ENCODE measurements at places on chromosomes 6 and 20.

DNA sequence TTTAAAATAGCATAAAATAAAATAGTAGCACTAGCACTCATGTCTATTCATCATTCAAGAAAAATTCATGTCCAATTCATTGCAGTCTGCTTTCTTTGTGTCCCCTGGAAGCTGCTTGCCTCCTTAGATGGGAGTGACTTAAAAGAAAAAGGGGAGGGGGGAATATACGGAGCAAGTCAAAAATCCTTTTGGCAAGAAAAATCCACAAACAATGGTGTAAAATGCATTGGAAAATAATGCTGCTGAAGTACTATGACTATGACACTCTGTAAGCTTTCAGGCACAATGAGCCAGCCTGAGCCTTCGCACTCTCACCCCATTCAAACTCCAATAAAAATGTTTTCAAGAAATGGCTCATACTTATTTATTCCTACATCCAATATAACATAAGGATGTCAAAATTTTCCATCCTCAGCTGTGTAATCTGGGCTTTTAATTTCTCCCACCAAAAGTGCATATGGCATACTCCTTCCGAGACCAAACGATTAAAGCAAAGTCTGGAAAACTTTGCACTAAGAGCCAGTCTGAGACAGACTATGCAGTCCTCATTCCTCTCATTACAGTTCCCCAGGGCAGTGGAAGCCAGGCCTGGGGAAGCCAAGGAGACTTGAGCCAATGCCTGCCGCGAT, 790 bp downstream of the NEDD9 start:
- no peak for DNase-seq

DNA sequence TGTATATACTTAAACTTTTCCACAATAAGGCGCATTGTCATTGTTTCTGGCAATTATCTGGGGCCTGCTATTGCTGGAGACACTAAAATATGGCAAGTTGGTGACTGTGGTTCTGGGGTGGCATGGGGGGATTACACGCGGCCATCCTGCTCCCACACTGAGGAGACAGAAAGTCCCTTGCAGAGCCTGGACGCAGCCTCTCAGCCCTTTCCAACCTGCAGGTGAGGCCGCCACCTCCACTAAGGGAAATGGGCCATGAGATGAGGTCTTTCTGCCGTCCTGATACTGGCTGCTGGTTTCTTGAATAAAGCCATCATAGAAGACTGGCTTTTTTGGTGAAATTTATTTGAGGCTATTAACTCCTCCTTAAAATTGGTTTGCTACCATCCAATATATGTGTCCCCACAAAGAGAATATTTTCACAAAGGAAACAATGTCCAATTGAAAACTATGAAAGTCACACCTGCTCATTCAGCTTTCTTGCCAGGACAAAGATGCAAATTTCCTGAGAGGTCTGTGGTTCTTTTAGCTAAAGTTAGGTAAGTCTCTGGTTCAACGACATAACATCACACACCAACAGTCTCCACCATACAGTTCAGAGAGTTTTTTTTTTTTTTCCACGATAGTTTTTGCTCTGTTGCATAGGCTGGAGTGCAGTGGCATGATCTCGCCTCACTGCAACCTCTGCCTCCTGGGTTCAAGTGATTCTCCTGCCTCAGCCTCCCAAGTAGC, 13.0 kb downstream of the TXNDC5 start:
- no peak for DNase-seq

- no peak for DNase-seq
Measured at GRCh38 chr20:45957021-45957941, 14.7 kb downstream of the ZNF335 start.

DNA sequence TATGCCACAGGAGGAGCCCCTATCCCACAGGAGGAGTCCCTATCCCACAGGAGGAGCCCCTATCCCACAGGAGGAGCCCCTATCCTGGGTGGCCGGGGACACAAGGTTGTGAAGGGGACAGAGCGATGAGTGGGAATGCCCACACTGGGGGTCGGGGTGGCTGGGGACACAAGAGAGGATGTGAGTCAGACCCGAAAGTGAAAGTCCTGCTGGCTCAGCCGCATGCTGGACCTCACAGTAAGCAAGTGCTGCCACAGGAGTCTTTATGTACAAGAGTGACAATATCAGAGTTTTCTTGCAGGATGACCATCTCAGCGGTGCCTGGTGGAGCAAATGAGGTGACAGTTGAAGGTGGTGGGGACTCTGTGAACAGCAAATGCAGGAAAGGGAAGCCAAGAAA, 93.7 kb downstream of the PSMB1 start:
- no peak for DNase-seq

DNA sequence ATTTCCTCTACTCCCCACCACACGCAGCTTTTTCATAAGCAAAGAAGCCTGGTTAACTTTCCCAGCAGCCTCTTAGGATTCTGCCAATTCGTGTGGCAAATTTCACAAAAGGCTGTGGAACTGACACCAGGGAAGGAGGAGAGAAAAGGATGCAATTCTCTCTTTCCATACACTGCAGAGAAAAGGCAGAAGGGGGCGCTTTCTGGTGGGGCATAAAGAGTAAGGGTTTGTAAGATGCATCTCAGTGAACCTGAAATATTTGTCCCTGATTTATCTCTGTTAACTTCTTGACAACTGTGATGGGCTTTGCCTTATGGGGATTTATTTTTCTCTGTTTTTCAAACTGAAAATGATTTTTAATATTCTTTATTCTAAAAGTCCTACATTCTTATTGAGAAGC, 45.5 kb upstream of the GLP1R start:
- DNase-seq = no peak

GRCh38 chr6:3841066-3841454, 8.1 kb upstream of the FAM50B start:
- DNase-seq = no peak

- DNase-seq = no peak
Measured at GRCh38 chr6:84539122-84539856, 225.1 kb downstream of the TBX18 start.

GRCh38 chr6:136083540-136083939, 166.6 kb downstream of the MTFR2 start:
- DNase-seq = no peak

- DNase-seq = no peak
Measured at GRCh38 chr6:3359101-3359752, 97.6 kb downstream of the SLC22A23 start.

- DNase-seq = no peak
Measured at GRCh38 chr20:38073307-38074071, 39.9 kb downstream of the RPRD1B start.

- DNase-seq = no peak
Measured at GRCh38 chr20:4916971-4917881, 84.1 kb downstream of the SLC23A2 start.

- DNase-seq = no peak
Measured at GRCh38 chr6:116286773-116287358, 7.1 kb upstream of the TSPYL1 start.

- no peak for DNase-seq
Measured at GRCh38 chr6:163460307-163460782, 45.8 kb downstream of the QKI start.

DNA sequence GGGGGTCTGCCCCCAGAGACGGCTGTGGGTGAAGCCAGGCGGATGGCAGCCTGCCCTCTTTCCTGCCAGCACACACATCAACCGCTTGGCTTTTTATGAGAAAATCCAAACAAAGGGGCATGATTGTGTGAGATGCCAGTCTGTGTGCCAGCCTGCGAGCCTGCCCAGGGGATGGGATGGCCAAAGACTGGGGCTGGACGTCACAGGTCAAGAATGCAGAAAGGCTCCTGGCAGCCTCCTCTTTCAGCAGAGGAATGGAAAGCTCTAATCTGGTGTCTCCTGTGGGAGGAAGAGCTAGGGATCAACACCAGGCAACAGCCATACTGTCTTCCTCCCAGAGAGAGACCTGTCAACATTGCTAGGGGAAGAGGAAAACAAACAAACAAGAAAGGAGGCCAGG, 15.8 kb downstream of the TUBB2B start:
- DNase-seq = no peak

DNA sequence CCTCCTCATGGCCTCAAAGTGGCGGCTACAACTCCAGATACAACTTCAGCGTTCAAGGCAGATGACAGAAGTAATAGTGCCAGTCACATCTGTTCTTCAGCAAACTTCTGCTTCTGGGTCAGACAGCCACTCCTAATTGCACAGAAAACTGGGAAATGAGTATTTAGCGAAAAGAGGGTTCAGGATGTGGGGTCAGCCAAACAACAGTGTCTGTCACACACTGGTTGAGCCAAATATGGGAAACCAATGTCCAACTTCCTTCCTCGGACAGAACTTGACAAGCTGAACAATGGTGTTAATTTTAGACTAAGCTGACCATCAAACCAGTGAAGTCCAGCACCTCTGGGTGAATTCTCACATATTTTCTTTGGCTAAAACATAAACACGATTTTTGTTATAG, 22.1 kb downstream of the NUDT3 start:
- DNase-seq = no peak

- DNase-seq = no peak
Measured at GRCh38 chr20:50405235-50405914, 104.8 kb upstream of the PTPN1 start.

DNA sequence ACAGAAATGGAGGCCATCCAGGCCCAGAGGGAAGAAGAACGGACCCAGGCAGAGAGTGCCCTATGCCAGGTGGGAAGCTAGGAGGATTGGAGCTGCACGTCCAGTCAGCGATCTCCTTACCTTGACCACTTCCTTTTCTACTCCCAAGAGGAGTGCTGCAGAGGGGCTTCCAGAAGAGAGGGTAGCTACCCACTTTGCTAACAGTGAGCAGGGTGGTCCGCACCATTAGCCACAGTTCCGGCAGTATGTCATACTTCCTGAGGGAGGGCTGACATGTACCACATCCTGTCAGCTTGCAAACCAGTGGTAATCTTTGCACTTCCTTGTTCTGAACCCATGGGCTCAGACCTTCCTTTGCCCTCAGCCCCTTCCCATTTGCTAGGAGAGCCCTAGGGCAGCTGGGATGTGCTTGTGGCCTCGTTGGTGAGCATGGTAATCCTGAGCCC, 35.4 kb downstream of the CEP250 start:
- DNase-seq = no peak

GRCh38 chr20:40606237-40606636, 82.8 kb downstream of the MAFB start:
- DNase-seq = no peak

DNA sequence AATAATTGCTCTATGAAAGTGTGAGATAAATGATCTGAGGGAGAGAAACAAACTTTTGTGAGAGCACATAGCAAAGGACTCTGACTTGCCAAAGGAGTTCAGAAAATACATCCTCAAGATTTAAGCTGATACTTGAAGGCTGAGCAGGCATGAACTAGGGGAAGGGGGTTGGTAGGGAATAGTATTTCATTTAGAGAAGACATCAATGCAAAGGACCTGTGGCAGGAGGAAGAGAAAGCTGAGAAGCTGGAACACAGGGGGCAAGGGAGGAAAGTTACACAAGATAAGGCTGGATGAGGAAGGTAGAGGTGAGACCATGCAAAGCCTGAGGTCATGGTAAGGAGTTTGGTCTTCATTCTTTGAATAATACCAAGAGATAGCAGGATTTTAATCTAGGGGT, 50.6 kb downstream of the NCOA6 start:
- no peak for DNase-seq

DNA sequence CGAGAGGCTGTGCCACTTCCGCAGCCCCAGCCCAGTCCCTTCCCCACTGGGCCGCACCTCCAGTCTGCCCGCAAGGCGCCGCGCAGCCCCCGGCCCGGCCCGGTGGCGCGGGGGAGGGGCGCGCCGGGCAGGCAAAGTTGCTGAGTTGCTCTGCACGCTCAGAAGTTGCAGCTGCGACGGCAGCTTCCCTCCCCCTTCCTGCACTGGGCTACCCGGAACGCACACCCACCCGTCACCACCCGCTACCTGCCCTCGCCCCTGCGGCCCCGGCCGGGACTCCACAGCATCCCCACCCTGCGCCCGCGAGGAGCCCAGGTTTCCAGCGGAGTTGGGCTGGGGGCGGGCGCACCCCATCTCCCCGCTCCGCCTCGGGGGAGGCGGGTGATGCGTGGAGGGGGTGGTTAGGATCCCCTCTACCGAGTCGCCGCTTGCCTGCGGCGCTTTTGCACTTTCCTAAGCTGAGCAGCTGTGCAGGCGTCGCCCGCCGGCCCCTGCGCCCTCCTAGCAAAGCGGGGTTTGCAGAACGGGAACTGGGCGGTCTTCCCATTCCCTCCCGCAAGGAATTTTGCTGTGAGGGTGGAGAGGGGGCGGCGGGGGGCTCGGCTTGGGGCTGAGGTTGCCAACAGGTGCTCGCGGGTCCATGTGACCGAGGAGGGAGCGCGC, 55.9 kb upstream of the RREB1 start:
- no peak for DNase-seq

GRCh38 chr6:116287689-116288282, 8.1 kb upstream of the TSPYL1 start:
- no peak for DNase-seq

DNA sequence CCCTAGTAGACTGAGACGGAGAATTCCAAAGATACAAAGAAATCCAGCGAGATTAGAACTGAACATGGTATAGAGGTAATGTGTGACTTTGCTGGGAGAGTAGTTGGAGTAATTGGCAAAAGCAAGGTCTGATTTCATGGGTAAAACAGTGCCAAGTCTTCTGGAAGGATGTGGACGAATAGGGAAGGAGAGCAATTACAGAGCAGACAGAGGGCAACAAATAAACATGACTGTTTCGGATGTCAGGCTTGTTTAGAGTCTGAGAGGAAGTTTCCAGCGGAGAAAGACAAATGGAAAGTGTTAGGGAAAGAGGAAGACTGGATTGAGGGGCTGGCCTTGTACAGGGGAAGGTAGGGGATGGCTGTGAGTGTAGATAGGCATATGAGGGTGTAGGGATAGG, 282.2 kb upstream of the PRND start:
- no peak for DNase-seq

DNA sequence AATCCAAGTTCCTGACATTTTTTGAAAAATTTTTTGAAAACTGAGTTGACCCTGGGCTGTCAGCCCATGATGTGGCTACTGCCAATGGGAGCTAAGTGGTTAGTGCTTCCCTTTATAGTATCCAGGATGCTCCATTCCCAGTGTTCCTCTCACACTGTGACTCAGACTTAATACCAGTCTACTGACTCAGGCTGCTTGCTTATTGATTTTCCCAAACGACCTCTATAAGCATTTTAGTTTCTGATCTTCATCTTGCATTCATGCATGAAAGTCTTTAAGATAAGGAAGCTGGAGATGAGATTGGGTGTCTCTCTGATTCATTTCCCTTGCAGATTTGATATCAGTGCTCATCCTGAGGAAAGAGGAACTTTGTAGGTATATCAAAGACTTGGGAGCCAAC, 560.0 kb downstream of the TBC1D32 start:
- DNase-seq = no peak

DNA sequence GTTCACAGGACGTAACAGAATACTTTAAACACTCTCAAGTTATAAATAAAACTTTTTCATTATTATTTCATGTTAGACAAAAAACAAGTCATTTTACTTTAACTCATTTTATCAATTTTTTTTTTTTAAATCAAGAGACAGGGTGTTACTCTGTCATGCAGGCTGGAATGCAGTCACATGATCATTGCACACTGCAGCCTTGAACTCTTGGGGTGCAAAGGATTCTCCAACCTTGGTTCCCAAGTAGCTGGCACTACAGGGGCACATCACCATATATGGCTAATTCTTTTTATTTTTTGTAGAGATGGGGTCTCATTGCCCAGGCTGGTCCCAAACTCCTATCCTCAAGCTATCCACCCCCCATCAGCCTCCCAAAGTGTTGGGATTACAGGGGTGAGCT, 14.2 kb downstream of the PLN start:
- DNase-seq = no peak

GRCh38 chr6:26268659-26269402, 96.2 kb upstream of the BTN3A2 start:
- no peak for DNase-seq

GRCh38 chr6:13194852-13195251, 133.5 kb downstream of the TBC1D7 start:
- DNase-seq = no peak

GRCh38 chr6:89843070-89843469, 13.4 kb downstream of the CASP8AP2 start:
- no peak for DNase-seq

All from NCI-H1436 treated with DMSO at 0.1 percent for 48 hours (cell line).